ENCODE measurements at places on chromosomes 2 and 18.

DNA sequence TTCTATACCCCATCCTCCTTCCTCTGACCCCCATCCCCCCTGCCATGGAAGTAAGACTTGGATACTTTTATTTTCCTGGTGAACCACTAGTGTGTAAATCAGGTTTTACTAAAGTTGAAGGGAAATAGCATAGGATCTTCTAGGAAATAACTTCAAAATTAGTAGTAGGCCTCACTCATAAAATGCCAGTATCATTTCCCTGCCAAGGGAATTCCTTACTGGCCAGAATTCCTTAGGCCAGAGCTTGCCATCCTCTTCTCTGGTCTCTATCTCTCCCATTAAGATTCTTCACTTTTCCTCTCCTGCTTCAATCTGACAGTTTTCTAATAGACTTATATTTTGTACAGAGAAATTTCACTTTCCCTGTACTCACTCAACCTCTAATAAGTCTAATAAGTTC, 322.8 kb upstream of the TANK start:
- no peak for DNase-seq

DNA sequence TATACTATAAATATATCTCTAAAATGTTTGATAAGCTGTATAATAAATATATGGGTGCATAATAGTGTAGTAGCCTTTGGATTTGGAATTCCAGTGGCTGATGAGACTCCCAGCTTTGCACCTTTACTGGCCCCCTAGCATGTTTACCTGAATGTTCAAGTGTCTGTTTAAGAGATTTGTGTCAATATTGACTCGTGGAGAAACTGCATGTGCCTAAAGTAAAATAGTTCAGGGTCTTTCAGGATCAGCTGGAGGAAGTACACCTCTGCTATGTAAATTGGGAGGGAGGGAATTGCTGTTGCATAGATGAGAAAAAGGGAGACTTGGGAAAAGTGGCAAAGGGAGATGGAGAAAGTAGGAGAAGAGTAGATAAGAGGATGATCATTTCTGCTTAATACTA, 23.9 kb downstream of the ME2 start:
- no peak for DNase-seq

GRCh38 chr2:200467806-200468681, 41.8 kb downstream of the KCTD18 start:
- DNase-seq = no peak

GRCh38 chr18:24877546-24877945, 417.1 kb downstream of the HRH4 start:
- no peak for DNase-seq

All from T-helper 9 cell (primary cell).